ENCODE measurements at places on chromosomes 1 and 21. TPM values are rescaled to one million over a fixed set of nuclear protein-coding genes. Genes with fewer than 3 reads are reported as not detected.

Gene HPCA
- total RNA-seq = not detected

DNA sequence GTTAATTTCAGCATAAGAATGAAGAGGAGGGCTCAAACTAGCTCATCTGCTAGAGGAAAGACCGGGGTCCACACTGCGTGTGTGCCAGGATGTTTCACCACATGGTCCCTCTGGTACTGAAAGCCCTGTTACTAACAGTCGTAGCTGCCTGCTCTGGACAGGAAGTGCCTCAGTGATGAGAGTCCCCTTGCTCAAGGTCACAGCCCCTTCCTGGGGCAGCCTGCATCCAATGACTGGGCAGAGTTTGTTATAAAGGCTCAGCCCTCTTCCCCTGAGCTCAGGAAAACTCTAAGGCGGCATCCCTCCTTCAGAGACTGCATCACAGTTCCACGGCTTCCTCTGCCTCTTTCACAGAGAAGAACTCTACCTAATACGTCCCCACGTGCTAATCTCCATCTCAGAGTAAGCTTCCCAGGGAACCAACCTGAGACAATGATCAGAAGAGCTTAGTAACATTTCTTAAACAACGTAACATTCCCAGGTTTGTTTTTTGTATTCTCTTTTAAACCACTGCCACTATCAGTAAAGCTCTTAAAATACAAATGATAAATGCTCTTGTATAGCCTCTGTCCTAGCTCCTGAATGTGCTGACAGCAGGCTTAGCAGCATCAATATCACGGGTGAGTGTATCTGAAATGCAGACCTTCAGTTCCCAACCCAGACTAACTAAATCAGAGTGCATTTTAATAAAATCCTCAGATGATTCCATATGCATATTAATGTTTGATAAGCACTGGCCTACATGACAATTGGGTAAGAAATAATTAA is 38.0 kb upstream of the ATP1A1 start:
- no peak for DNase-seq

GRCh38 chr1:114216431-114217173 is 62.9 kb upstream of the SYT6 start:
- DNase-seq = no peak

- no peak for DNase-seq
Observed at GRCh38 chr21:25893191-25893590, 158.4 kb downstream of the GABPA start.

DNA sequence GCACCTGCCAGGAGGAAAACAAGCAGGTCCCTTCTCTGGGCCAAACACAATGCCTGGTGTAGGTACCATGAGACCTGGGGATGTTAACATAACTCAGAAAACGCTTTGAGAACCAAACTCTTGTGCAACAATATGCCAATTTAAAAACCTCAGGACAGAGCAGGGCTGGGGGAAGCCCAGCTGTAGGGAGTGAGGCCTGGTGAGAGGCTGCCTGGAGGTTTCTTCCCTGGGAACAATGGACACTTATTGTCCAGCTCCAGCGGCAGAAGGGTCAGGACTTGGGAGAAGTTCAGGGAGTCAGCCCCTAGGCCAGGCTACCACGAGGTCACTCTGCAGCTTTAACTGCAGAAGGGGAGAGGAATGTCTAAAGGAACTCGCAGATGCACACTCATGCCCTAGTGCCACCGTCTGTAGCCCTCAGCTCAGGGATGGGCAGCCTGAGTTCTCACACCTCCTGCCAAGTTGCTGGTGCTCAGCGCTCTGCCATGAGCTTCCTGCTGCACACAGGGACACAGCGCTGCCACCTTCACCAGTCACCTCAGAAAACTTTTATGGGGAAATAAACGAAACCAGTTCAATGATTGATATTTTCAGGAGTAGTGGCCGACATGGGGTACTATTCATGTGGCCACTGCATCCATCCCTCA is 8.5 kb downstream of the GPR157 start:
- DNase-seq = no peak

Measured in Calu3 (cell line).